ENCODE measurements at places on chromosomes 2 and 18.

- DNase-seq = no peak
Measured at GRCh38 chr18:36653870-36654269, 174.9 kb downstream of the TPGS2 start.

DNA sequence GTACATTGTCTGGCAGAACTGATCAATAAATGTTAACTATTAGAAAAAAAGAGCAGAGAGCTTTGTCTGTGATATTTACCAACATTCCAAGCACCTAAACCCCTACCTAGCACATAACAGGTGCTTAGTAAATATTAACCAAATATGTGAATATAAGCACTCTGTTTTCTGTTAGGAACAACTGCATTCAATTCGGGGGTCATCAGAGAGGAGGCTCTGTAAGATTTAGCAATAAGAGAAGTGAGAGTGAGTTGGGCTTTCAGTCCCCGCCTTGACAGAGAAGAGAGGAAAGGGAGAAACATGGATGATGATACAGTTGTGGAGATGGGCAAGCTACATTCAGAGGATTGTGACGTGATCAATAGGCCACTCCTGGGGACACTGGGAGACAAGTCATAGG, 47.7 kb downstream of the MYOM1 start:
- DNase-seq = no peak

GRCh38 chr2:145044491-145044890, 524.6 kb upstream of the ZEB2 start:
- no peak for DNase-seq

GRCh38 chr2:242052421-242052820, 182.9 kb downstream of the RTP5 start:
- DNase-seq = no peak

GRCh38 chr2:218805627-218806026, 23.7 kb downstream of the CYP27A1 start:
- DNase-seq = no peak

GRCh38 chr2:2021995-2022394, 277.7 kb upstream of the PXDN start:
- DNase-seq = no peak

DNA sequence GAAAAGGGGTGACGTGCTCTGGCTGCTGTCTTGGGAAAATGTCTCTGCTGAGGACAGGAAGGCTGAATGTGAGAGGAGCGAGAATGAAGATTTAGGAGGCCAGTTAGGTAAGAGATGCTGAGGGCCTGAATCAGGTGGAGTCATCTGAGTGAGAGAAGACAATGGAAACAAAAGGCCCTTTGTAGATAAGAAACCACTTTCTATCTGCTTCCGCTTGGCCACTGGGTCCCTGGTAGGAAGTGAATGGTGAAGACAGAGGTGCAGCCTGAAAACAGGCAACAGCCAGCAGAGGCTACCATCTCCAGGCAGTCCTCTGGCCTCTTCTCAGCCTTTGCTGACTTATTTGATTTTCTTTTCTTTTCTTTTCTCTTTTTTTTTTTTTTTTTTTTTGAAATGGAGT, 374.0 kb upstream of the SLC14A2 start:
- no peak for DNase-seq

DNA sequence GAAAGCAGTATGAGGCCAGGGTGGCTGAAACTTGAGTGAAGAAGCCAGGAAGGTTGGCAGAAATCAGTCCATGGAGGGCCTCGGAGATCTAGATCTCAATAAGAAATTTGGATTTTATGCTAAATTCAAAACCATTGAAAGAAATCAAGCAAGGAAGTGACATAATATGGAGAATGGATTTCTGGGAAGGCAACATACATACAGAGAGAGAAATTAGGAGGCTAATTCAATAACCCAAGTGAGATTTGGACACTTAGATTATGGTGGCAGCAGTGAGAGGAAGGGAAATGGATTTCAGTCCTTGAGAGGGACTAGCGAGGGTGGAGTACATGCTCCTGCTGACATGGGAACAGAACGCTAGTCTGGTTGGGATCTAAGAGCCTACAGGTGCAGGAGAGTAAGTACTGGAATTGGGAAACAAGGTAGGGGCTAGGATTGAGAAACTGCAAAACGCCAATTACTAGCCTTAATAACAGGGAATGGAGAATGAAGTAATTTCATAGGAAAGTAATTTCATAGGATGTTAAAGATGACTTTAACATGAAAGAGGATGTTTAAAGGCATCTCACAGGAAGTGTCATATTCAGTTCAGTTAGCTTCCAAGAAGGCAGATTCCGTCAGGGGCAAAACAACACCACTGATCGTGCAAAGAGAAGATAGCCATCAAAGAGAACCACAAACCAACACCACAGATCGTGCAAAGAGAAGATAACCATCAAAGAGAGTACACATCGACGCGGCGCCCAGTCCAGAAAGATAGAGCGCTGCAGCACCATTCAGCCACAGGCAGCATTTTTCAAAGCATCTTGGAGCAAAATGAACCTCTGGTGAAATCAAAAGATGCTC, 27.2 kb downstream of the CDKL4 start:
- peak; percentile 67 for DNase-seq

GRCh38 chr2:152336119-152336853, 1.3 kb downstream of the FMNL2 start:
- DNase-seq = peak; percentile 16

DNA sequence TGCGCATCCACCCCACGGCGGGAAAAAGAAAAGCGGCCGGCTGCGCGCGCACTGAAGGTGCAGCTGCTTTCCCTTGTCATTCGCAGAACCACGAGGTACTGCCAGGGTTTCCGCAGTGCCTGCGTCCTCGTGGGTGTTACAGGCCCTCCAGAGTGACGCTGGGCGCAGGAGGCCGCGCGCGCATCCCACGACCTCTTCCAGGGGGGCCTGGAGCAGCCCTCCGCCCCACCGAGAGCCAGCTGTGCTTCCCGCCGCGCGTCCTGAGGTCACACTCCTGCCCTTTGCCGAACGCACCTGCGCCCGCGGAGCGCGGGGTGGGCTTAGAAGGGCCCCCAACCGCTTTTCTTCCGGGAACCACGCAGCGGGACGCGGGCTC, 378 bp upstream of the IAH1 start:
- DNase-seq = peak; percentile 64

GRCh38 chr2:219574484-219575311, 2.6 kb downstream of the INHA start:
- DNase-seq = no peak

GRCh38 chr2:130836501-130837174, at the start of gene ARHGEF4:
Gene ARHGEF4 (plus strand): TSS chr2:130836914. CDS start chr2:130836954, 40 bp downstream.
- peak; percentile 25 for DNase-seq

DNA sequence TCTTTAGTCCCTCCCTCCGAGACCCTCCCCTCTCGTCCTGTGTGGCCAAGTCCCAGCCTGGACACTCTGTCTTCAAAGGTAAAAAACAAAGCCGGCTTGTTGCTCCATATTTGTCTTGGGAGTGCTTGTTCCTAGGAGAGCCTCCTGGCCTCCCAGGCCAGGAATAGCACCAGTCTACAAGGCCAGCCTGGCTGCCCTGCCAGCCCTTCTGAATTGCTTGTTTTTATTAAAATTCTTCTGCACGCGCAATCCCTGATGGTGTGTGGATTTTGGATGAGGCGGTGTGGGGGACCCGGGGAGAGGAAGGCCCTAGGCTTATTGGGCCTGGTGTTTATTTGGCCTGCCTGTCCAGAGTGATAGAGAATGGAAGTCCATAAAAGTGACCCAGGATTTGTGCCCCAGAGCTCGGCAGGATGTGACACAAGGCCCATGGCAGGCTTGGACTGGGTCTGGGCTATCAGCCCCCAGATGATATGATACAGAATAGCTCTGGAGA, 297.3 kb downstream of the CYP26B1 start:
- no peak for DNase-seq

DNA sequence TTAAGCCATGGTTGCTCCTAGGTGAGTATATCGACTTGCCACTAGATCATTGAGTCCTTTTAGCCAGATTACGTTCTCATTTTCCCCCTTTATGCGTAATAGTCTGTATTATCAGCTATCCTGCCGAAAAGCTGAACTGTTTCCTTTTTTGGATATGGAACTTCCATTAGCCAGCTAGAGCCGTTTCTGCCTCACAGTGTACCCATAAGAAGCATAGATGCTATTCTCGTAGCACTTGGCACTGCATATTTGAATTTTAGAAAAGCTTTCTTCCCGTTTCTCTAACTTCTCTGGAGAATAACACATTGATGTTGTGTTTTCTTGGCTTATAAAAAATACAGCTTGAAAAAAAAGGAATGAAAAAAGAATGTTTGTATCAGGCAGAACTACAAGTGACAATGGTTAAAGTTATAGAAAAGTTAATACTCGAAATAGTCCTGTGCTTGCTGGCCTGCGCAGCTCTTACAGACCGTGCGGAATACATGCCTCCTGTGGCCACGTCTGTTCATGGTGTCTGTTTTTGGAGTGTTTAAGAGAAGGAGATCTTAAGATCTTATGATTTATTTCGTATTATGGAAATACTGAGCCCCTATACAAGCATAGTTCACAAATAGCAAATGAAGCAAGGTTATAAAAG, 710 bp downstream of the DUSP19 start:
- DNase-seq = no peak

GRCh38 chr18:63245600-63245999, 74.0 kb downstream of the BCL2 start:
- no peak for DNase-seq

- DNase-seq = peak; percentile 86
Measured at GRCh38 chr2:96528006-96528699, 8.4 kb upstream of the ARID5A start.

- DNase-seq = no peak
Measured at GRCh38 chr2:148039783-148040182, 18.9 kb downstream of the MBD5 start.

GRCh38 chr18:31973929-31974546, 31.1 kb upstream of the TRAPPC8 start:
- DNase-seq = no peak

DNA sequence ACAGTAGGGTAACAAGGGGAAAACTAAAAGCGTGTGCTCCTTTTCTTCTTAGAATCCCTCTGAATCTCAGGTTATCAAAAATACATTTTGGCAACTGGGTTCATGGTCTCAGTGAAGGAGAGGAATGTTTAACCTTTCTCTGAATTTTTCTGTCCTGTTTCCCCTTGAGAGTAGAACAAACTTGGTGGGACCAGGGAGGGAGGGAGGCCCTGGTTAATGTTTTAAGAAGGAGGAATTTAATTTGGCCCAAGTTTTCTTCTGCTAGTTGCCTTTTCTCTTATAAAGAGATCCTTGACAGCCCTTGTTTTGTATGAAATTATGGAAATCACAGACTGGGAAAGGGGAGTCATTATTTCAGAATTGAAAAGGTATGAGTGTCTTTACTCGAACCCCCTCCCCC, 12.2 kb upstream of the POU3F3 start:
- DNase-seq = no peak

DNA sequence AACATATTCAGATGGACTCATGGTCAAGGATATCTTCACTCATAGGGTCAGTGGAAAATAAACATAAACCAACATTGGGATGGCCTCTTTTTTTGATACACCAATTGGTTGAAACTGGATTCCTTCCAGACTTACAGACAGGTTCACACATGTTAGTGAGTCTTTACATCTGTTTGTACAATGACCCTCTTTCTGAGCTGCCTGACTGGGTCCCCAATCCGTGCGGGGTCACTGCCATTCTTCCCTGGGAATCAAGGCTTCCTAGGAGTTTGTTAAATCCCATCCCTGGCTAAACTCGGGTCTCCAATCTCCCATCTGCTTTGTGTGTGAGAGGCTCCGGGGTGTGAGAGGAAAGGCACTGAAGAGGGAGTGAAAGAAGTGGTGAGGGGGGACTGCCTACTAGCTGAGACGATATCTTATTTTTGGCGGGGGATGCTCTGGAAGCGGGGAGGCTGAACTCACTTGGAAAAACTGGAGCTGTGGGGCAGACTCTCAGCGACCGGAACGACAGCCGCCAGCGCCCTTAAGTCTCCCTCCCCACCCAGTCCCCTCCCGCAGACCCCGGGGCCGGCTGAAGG, 487 bp downstream of the STARD6 start:
- DNase-seq = no peak

GRCh38 chr2:45626387-45627221, 15.5 kb upstream of the SRBD1 start:
- no peak for DNase-seq

- DNase-seq = no peak
Measured at GRCh38 chr2:44983836-44984604, 25.2 kb downstream of the SIX2 start.

DNA sequence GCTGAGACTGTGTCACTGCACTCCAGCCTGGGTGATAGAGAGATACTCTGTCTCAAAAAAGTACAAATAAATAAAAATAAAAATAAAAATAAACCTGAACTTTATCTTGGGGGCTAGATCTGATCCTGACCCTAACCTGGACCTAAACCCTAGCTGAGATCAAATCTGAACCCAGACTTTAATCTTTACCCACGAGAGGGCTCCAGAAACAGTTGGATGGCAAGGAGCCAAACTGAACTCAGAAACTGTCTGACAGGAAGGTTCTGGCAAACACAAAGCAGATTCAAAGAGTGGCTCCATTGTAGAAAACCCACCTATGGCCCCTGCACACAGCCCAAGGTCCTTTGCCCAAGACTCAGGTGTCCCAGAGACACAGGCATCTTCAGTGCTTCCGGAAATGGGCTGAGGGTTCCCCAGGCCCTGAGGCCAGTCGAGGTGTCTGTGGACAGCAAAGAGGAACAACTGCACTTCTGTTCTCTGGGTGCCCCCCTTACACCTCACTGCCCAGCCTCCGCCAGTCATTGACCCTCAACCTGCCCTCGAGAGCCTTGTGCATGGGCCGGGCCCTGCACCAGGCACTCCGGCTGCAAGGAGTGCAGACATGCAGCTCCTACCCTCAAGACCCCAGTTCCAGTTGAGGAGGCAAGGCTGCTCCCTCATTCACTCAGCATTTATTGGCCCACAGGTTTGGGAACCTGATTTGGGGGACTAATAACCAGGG, 95.2 kb downstream of the TFCP2L1 start:
- no peak for DNase-seq

DNA sequence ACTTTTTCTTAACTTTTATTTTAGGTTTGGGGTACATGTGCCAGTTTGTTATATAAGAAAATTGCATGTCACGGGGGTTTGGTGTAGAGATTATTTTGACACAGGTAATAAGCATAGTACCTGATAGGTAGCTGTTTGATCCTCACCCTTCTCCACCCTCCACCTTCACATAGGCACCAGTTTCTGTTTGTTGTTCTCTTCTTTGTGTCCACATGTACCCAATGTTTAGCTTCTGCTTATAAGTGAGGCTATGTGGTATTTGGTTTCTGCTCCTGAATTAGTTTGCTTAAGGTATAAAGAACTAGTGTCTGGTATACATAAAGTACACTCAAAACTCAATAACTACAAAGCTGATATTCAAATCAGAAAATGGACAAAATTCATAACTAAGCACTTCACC, 654.6 kb upstream of the LINC00305 start:
- DNase-seq = no peak

DNA sequence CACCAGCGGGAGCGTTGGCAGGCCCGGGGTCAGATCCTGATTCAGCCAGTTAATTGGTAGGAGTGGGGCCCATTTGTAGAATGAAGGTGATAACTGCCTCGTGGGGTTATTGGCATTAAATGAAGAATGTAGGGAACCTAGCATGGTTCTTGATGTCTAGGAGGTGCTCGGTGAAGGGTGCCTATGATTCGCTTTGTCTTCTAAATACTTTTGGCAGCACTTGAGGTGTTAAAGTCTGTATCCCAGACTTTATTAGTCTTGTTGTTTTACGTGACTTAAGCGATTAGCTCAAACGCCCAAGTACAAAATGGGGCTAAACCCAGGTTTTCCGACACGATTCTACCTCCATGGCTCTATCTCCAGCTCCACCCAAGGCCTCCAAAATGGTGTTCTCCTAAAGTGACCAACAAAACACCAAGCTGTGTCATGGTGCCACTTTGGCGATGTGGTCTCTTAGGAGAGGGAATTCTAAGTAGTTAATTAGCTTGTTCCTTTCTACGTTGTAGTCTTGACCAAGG, 980 bp upstream of the PPP4R1 start:
- DNase-seq = no peak
